Pericardium fibroblast (primary cell): ENCODE measurements at places on chromosomes 2 and 18. TPM values are rescaled to one million over a fixed set of nuclear protein-coding genes. Genes with fewer than 3 reads are reported as not detected.

PTPN2 gene
- total RNA-seq, result 20.5 and 27.0 TPM in 2 replicates

SERPINB4 gene
- total RNA-seq, result not detected in 2 replicates

PROKR1 gene
- total RNA-seq, result not detected in 2 replicates

ANKRD39 gene
- total RNA-seq, result 6.0 and 10.2 TPM in 2 replicates

TRABD2A gene
- total RNA-seq, result 0.51 and 5.8 TPM in 2 replicates

WNT10A gene
- not detected in 2 replicates for total RNA-seq

SNX17 gene
- 134 and 146 TPM in 2 replicates for total RNA-seq

UGP2 gene
- total RNA-seq, result 168 and 189 TPM in 2 replicates

SH2D6 gene
- total RNA-seq, result not detected in 2 replicates

APLF gene
- 3.0 and 4.3 TPM in 2 replicates for total RNA-seq

KYNU gene
- total RNA-seq, result not detected in 2 replicates

ZNF516 gene
- 17.9 and 21.3 TPM in 2 replicates for total RNA-seq

EDAR gene
- total RNA-seq, result not detected in 2 replicates

ICOS gene
- not detected in 2 replicates for total RNA-seq

REG1B gene
- not detected in 2 replicates for total RNA-seq

PLCD4 gene
- total RNA-seq, result 0.94 and 2.7 TPM in 2 replicates

SULT1C4 gene
- total RNA-seq, result not detected in 2 replicates

ZRANB3 gene
- 1.6 and 7.5 TPM in 2 replicates for total RNA-seq

MC5R gene
- total RNA-seq, result not detected in 2 replicates

LHCGR gene
- not detected in 2 replicates for total RNA-seq

GNAL gene
- total RNA-seq, result 0.35 and 1.3 TPM in 2 replicates

MC4R gene
- not detected in 2 replicates for total RNA-seq

DLGAP1 gene
- 0.12 and 0.26 TPM in 2 replicates for total RNA-seq

SGPP2 gene
- total RNA-seq, result not detected in 2 replicates

ERBB4 gene
- total RNA-seq, result not detected in 2 replicates

HYCC2 gene
- 2.2 and 9.4 TPM in 2 replicates for total RNA-seq

TMEM200C gene
- 1.2 TPM in 1 of 2 replicates, not detected in the other for total RNA-seq

CDH7 gene
- total RNA-seq, result not detected in 2 replicates

BOLL gene
- total RNA-seq, result not detected in 2 replicates

MBD1 gene
- total RNA-seq, result 40.3 and 41.3 TPM in 2 replicates

ONECUT2 gene
- not detected in 2 replicates for total RNA-seq

ASPRV1 gene
- 0.70 and 0.77 TPM in 2 replicates for total RNA-seq

SAG gene
- not detected in 2 replicates for total RNA-seq

SEMA4F gene
- total RNA-seq, result 2.3 and 2.4 TPM in 2 replicates

SLC9A4 gene
- not detected in 2 replicates for total RNA-seq

HTR2B gene
- 6.9 and 8.0 TPM in 2 replicates for total RNA-seq

ABHD1 gene
- not detected in 2 replicates for total RNA-seq

IL1R2 gene
- 3.9 TPM in 1 of 2 replicates, not detected in the other for total RNA-seq

KIDINS220 gene
- total RNA-seq, result 29.7 and 47.6 TPM in 2 replicates

DLX1 gene
- total RNA-seq, result not detected in 2 replicates

KCNJ13 gene
- total RNA-seq, result not detected in 2 replicates

ARHGAP28 gene
- total RNA-seq, result 20.3 and 24.1 TPM in 2 replicates

SLC19A3 gene
- total RNA-seq, result 0.85 and 1.8 TPM in 2 replicates

CLEC4F gene
- total RNA-seq, result not detected in 2 replicates

POTEJ gene
- not detected in 2 replicates for total RNA-seq

ARL4C gene
- 3.5 and 4.2 TPM in 2 replicates for total RNA-seq

NTSR2 gene
- total RNA-seq, result not detected in 2 replicates

CCL20 gene
- total RNA-seq, result 0.47 and 2.6 TPM in 2 replicates

FSHR gene
- total RNA-seq, result not detected in 2 replicates

DTNB gene
- total RNA-seq, result 5.3 and 24.8 TPM in 2 replicates

PLCL1 gene
- 5.8 and 5.9 TPM in 2 replicates for total RNA-seq

PRSS56 gene
- total RNA-seq, result not detected in 2 replicates

MYO5B gene
- under 0.01 and 0.82 TPM in 2 replicates for total RNA-seq

PTH2R gene
- not detected in 2 replicates for total RNA-seq

D2HGDH gene
- total RNA-seq, result 16.7 and 20.3 TPM in 2 replicates

RBKS gene
- total RNA-seq, result 1.6 and 1.7 TPM in 2 replicates

EN1 gene
- total RNA-seq, result 3.6 and 5.7 TPM in 2 replicates

KCNG2 gene
- total RNA-seq, result 0.47 and 2.2 TPM in 2 replicates
